Bronchial epithelial cell (primary cell): ENCODE measurements at places on chromosomes 1 and 21.

DNA sequence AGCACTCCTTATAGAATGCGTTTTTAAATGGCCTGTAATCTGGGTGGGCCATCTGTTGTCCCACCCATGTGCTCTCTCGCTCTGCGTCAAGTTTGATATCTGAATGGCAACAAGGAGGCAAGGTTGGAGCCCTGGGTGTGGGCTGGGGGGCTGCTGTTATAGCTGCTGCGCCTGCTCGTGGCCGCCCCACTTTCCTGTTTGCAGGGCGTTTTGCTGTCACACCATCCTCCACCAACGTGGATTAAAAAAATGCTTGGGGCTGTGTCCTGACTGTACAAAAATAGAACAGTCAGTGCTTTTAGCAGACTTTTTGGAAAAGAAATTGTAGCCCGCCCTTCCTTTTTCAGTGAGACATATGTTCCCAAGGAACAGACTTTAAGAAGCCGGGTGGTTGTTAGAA lies 25.4 kb downstream of the UMODL1 start:
- DNase-seq, result no peak

DNA sequence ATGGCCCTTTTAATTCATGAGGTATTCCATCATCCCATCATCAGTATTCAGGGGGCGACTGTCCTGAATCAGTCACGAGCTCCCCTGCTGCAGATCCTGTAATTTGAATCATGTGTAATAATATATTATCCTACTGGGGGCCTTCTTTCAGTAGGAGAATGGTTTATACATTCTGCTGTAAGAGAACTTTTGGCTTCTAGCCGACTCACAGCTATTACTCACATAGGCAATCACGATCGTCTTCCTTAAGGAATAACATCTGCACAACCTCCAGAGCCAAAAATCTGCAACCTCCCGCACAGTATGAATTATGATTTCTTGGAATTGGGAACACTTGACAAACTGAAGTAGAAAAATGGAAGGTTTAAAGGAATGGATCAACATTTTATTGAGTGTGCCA lies 343.0 kb downstream of the USP25 start:
- DNase-seq, result no peak

DNA sequence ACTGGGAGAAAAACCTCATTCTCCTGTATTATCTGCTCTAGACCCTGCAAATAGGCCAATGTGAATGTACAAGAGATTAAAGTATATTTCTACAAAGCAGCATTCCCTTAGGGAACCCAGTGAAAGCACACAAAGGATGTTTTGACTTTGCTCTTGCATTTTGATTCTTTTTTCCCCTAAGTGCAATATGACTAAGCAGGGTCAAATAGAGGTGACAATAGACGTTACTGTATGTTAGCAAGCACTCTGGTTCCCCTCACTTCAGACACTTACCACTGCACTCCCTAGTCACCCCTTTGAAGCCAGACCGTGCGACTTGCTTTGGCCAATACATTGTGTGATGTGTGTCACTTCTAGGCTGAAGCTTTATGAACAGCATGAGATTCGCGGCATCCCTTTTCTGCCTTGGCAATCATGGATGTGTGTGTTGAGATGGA lies 209.7 kb downstream of the RHOU start:
- no peak for DNase-seq

GRCh38 chr1:237471956-237472355 lies 418.8 kb downstream of the ZP4 start:
- no peak for DNase-seq

- DNase-seq, result no peak
These were observed at the start of gene IL23R for GRCh38 chr1:67166196-67166595. Gene IL23R, plus strand, starts transcription at chr1:67166454. Its CDS starts 1,667 bp downstream, at chr1:67168121.

DNA sequence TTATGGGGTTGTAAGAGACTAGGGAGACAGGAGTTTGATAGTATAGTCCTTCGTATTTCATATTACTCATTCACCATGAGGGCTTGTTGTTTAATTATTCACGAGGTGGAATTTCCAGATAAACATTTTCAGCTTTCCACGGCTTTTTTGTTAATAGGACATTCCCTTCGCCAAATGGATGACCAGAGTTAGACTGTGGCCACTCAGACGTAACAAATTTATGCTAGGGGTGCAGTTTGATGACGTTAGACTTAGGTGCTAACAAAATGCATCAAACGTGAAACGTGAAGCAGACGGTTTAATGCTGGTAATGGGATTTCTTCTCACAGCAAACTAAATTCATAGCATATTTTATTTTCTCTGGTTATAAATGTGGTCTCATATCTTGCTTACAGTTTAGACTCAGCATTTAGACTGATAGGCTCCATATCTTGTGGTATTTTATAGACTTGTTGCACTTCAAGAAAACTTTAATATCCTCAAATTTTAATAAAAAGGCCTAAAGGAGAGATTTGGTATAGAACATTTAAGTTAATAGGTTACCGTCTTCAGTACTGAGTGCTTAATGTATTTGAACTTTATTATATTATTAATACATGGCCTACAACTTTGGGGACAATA lies 2.3 kb downstream of the DHX9 start:
- DNase-seq, result peak; percentile 24

- DNase-seq, result no peak
These were observed 69.9 kb upstream of the EXO1 start for GRCh38 chr1:241778117-241778516.

- DNase-seq, result peak; percentile 46
These were observed 36.7 kb upstream of the WASF2 start for GRCh38 chr1:27526569-27527222.

DNA sequence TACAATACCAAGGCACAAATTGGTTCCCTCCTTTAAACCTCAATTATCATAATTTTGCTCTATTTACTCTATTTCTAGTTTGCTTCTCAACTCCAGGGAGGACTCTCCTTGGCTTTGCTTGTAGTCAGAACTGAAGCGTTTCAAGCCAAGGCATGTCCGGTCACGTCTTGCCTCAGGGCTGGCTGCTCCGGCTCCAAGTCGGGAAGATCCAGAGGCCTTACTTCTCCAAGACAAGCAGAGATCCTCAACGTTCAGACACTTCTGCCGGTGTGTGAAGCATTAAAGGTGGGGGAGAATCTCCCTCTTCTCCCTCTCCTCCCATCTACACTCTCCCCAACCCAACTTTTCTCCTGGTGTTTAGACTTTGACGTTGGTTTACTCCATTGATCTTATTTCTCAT lies 7.2 kb upstream of the HHAT start:
- peak; percentile 94 for DNase-seq

DNA sequence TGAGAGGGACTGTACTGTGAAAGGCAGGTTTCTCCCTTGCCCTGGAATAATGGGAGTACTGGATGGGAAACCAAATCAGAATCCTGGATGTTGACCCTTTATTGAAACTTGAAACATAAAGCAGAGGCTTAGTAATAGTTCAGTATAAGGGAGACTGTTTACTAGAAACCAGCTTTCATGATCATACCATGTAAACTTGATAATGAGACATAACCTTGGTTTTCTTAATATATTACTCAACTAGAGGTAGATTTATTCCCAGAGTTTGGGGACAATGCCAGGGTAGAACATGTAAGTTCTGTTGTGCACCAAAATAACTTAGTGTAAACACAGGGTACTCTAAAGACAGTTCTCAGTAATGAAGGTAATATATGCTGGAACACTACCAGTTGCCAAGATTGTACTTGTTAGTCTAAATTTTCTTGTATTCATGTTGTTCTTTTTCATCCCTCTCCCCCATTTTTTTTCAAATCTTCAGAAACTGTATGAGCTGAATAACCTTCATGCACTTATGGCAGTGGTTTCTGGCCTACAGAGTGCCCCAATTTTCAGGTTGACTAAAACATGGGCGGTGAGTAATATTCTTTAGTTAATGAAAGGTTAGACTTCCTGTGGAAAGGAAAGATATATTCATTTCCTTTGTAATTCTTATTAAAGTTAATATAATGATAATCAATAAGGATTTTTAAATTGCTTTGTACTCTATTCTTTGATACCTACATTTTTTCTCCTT lies 49.6 kb downstream of the ANGPTL1 start:
- no peak for DNase-seq

GRCh38 chr1:49240709-49241221 lies 464.1 kb upstream of the BEND5 start:
- no peak for DNase-seq

GRCh38 chr1:35893051-35893879 lies 10.3 kb downstream of the AGO1 start:
- no peak for DNase-seq

DNA sequence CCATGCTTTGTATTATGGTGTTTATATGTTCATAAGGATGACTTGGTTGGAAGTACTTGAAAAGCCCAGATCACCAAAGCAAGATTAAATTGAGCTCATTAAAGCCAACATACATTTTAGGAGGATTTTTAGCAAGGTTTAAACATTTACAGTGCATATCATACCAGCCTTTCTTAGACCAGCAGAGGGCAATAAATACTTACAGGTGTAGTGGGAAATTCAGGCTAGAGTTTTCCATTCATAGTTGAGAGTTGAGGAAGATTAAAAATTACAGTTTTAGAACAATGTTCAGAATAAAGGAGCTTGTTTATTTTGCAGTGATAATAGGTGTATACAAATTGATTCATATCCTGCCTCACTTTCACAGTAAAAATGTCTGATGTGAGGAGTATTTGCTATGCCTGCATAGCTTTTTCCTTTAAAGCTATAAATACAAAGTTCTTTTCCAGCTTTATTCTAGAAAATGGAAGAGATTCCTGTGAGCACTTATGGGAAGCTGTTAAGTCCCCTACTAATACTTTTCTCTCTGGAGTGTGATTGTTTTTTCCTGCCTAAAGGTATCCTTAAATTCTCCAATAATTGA lies 35.3 kb downstream of the DTL start:
- DNase-seq, result peak; percentile 54

DNA sequence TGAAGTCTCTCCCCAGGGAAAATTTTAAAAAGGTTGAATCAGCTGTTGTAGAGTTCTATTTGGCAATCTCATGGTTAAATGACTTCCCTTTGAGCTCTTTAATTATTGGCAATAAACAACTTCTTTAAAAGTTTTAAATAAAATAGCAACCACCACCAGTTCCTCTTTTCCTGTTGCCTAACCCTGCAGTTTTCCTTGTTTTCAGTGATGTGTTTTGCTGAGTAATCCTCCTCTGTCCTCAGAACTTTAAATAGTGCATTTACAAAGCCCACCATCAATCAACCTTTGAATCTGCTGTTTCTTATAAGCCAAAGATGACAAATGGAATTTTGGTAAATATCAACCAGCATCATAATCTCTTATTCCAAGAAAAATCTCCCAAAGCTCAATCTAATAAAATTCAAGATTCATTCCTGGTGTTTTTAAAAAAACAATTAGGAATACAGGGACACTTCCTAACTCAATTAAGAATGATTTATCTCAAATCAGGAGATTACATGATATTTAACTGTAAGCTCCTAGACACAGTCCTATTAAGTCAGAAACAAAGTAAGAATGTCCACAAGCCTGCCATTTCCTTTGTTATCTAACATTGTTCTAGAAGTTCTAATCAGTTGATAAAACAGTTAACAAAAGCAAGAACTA lies 14.8 kb downstream of the AVPR1B start:
- DNase-seq, result no peak

GRCh38 chr1:21666576-21667320 lies 2.4 kb downstream of the RAP1GAP start:
- DNase-seq, result no peak

GRCh38 chr1:9699361-9699760 lies 47.8 kb downstream of the PIK3CD start:
- peak; percentile 65 for DNase-seq

GRCh38 chr1:53605181-53605580 lies 133.8 kb downstream of the GLIS1 start:
- DNase-seq, result no peak

GRCh38 chr1:183379951-183380350 lies 38.2 kb downstream of the NMNAT2 start:
- no peak for DNase-seq

DNA sequence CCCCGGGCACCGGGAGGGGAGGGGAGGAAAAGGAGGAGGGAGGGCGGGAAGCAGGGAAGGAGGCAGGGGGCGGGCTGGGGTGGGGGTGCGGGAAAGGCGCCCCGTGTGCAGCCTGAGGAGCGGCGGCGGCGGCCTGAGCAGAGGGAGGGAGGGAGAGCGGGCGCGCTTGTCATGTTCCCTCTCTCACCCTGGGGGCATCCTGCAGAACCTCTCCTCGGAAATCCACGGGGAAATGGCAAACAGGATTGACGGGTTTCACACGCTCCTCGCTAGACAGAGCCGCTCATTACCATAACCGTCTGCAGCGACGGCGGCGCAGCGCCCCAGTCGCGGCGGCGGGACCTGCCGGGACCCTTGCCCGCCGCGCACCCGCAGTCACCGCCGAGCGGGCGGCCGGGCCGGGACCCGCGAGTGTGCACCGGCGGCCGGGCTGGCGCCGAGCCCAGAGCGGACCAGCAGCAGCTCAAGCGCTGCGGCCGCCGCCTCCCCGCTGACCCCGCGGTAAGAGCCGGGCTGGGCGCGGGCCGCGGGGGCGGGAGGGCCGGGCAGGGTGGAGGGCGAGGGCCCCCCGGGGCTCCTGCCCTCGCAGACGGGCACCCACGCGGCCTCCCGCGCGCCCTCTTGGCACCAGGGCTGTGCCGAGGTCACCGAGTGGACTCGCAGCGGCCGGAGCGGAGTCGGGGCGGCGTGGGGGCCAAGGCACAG lies at the start of gene SERTAD4:
SERTAD4 (plus strand) TSS at position 286 of the 705 bp plus-strand sequence. CDS start 5,165 bp downstream, outside the sequence.
- peak; percentile 86 for DNase-seq

GRCh38 chr1:220703305-220703704 lies 13.1 kb downstream of the C1orf115 start:
- no peak for DNase-seq

GRCh38 chr21:38988509-38989378 lies 183.0 kb downstream of the ETS2 start:
- DNase-seq, result peak; percentile 30
